ENCODE measurements at places on chromosomes 2 and 18. TPM values are rescaled to one million over a fixed set of nuclear protein-coding genes. Genes with fewer than 3 reads are reported as not detected.
A peak's percentile ranks its signal among the peaks of the same experiment; 100 is the strongest.

GRCh38 chr2:181393472-181393871, 63.7 kb upstream of the ITGA4 start:
- no peak for DNase-seq

- DNase-seq: peak; percentile 77
Observed at GRCh38 chr18:23560186-23560585, 26.1 kb downstream of the NPC1 start.

The MOGAT1 gene
- total RNA-seq: 1.2 TPM

DNA sequence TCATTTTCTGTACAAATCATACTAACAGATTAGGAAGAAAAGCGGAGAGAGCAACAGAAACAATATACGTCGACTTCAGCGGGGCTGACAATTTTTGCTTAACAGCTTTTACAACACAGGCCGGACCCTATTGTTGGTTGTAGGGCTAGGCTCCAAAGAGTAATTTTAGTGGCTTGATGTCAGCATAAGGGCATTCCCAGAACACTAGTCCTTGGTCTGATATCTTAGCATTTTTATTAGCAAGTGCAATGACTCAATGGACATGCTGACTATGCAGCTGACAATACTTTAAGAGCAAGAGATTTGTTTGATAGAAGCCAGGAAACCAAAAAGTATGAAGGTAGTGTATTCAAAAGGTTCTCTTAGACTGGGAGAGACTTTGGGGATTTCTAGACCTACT, 209.9 kb downstream of the LNPK start:
- no peak for DNase-seq

The IWS1 gene
- 39.8 TPM for total RNA-seq

GRCh38 chr2:237471438-237472186, 15.4 kb upstream of the MLPH start:
- DNase-seq: no peak

DNA sequence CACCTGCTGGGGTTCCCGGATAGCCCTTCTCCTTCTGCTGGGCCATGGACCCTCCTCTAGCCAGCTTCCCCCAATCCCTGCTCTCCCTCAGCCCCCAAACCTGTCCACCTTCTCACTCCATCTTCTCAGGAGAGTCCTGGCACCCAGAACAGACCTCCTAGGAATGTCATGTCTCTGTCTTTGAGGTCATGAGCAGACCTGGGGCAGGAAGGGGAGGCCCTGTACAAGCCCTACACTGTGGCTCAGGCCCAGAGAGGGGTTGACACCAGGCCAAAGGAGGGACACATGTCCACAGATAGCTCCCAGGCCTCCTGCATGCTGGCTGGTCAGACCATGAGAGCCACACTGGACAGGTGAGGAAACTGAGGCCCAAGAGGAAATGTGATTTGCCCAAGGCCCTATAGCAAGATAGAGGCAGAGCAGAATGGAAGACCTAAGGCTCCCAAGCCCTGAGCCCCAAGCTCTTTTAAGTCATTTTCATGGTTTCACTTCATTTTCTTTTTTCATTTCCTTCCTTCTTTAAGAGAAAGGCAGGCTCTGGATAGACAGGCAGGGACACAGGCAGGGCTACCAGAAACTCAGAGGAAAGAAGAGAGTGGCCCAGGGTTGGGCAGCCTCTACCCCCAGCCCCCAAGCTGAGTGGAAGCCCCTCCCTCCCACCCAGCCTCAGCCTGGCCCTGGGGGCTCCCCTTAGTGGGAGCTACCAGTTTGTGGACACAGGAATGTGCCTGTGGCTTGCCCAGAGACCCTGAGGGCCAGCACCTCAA, 159.7 kb downstream of the SMAD7 start:
- DNase-seq: no peak

- DNase-seq: no peak
Observed at GRCh38 chr2:40418614-40419363, 33.1 kb downstream of the SLC8A1 start.

The GTF2A1L gene
- total RNA-seq: not detected

The MCEE gene
- 14.2 TPM for total RNA-seq

GRCh38 chr2:10242998-10243925, 59.4 kb upstream of the HPCAL1 start:
- DNase-seq: no peak

DNA sequence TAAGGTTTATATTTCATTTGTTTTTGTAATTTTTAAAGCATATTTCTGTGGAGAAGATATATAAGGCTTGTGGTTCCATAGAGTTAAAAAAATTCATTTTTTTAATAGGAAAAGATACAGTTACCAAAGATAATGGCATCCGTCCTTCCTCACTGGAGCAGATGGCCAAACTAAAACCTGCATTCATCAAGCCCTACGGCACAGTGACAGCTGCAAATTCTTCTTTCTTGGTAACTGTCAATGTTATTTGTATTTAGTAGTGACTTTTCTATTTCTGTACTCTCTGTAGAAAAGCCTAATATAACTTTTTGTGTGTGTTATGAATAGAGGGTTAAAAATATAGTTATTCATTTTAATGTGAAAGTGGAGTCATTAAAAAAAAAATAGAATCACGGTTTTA, 35.1 kb downstream of the HADHB start:
- no peak for DNase-seq

The PTPRM gene
- total RNA-seq: 113 TPM

DNA sequence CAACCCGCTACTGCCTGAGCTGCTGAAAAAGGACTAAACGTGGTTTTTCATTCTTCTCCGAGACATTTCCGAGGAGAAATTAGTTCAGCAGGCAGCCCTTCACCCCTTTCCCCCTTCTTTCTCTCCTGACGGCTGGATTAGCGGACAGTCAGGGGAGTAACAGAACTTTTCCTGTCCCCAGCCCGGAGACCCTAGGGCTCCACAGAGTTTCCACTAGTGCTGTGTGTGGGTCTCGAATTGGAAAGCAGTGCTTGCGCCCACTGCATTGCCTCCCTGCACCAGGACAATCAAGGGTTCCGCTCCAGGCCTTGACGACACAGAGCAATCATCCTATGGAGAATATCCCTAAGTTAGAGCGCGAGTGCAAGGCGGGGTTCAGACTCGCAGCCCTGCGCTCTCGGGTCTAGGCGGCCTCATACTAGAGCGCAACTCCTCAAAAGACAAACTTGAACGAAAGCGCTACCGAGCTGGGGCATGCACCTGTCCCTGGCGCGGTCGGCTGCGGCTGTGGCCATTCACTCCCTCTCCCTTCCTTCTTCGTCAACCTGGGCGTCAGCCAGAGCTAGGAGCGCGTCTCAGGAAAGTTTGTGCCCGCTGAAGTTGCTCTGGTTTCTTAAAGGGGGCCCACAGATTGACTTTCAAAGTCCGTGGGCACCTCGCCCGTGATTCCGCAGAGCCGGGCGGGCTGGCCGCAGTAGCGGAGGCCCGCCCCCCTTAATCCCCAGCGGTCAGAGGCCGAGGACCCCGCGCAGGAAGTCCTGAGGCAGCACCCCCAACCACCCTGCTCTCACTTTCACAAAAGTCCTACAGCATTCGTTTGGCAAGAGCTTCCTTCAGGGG, 801 bp downstream of the OSR1 start:
- DNase-seq: no peak

- DNase-seq: no peak
Observed at GRCh38 chr2:226580403-226580802, 219.2 kb downstream of the IRS1 start.

The TRIB2 gene
- 41.5 TPM for total RNA-seq

DNA sequence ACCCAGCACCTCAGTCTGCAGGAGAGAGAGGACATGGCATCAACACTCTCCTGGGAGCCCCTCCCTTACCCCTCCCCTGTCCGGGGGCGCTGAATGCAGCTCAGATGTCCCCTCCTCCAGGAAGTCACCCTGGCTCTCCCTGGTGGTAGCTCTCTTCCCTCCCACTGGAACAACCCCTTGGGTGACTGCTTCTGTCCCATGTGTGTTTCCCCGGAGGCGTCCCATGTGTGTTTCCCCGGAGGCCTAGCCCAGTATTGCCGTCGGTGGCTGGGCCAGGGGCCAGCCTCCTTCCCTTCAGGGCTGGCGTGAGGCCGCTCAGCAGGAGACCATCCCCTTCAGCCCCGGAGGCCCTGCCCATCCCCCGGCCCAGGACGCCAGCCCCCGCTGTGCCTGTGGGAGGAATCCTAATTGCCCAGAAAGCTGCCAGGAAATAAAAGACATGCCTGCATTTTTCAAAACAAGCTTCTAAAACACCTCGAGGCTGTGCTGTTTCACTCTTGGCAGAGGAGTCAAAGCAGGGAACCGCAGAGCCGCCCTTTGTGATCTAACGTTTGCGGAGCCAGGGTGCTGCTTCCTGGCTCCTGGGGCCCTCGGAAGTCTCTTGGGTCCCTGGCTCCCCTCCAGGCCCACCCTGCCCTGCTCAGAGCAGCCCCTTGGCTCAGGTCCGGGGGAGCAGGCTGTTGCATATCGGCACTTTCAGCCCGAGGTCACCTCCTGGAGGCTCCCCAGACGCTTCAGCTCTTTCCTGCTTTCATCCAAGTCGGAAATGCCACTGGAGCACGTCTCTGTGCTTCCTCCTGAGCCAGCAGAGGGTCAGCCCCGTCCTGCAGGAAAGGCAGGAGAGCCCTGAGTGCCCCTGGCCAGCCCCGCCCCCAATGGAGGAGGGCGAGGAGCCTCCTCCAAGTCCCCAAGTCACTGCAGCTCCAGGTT, 11.4 kb downstream of the SNED1 start:
- peak; percentile 25 for DNase-seq

- DNase-seq: no peak
Observed at GRCh38 chr2:3661149-3661660, 3.2 kb downstream of the ALLC start.

The LRRC30 gene
- total RNA-seq: not detected

All from dorsolateral prefrontal cortex (tissue), 122 donors.